ENCODE measurements at places on chromosomes 2 and 18.
A peak's percentile ranks its signal among the peaks of the same experiment; 100 is the strongest.

GRCh38 chr18:55559739-55560138 lies 28.3 kb downstream of the TCF4 start:
- DNase-seq = no peak

DNA sequence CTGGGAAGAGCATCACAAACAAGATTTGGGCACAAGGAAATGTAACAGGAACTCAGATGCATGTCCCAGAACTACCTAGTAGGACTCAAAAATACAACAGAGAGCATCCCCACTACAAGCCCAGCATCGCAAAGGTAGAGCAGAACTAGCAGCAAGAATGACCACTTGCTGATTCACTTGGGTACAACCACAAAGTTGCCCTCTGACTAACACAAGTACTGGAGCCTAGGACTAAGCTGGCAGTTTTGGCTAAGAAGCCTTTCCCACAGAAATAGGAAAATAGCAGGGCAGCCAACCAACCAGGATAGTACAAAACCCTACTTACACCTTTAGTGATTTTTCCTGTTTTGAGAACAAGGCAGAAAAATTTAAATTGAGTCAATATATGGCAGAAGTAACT lies 193.8 kb downstream of the PAX3 start:
- no peak for DNase-seq

DNA sequence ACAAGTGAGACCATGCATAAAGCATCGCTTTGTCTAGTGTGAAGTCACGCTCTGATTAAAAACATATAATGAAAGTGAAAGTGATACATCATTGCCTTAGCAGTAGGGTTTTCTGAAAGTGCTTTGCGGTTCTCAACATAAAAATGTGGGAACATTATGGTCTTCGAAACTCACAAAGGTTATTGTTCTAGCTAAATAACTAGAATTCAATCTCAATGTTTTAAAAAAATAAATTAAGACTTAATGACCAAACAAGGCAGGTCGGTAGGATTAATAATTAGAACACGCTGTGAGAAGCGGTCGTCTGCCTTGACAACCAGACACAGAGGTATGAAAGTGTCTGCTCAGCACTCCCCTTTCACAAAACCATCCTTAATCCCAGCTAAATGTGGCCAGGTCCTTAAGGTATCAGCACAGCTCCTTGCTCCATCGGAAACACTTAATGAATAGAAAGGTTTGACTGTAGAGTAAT lies 42.2 kb downstream of the KLHL14 start:
- peak; percentile 35 for DNase-seq

- DNase-seq = no peak
Observed at GRCh38 chr2:144372410-144373080, 147.4 kb downstream of the ZEB2 start.

DNA sequence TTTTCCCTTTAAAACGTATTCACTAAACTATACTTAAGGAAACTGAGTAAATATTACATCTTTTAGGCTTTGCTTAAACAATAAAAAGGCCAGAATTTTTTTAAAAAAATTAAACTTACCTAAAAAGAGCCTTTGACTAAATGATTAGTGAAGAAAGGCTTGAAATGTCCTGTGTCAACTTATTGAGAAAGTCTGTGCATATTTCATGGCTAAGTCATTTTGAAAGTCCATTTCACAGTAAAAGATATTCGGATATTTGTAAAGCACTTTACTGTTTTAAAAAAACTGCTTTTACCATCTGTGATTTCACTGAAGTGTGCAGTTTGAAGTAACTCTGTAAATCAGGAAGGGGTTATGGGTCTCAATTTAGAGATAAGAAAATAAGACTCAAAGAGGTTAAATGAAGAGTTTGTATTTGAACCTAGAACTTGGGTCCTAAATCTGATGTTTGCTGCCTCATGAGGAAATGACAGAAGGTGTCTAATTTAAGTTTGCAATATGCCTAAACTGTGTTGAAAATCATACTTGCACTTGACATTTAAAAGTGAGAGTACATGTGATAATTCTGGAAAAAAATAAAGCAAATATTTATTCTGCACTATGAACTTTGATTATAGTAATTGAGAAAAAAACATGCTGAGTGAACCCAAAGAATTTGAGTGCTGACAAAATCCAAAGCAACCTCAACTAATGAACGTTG lies 50.5 kb downstream of the RAB27B start:
- no peak for DNase-seq

DNA sequence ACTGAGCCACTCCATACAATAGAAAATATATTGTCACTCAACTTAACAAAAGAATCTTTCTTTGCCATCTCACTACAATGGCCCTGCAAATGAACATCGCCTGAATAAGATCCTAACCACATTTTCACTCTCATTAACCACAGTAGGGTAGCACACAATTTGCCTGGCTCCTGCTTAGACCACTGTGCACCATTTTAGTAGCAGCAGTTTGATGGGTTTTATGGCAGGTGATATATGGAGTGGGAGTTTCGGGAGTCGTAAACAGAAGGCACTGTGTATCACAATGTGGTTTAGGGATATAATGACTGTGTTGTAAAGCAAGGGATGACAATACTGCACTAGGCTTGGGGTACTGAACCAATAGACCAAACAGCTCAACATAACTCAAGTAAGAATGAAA lies 617.4 kb downstream of the BCL11A start:
- DNase-seq = peak; percentile 10

- no peak for DNase-seq
Observed at GRCh38 chr2:42193722-42194187, 24.6 kb downstream of the EML4 start.

DNA sequence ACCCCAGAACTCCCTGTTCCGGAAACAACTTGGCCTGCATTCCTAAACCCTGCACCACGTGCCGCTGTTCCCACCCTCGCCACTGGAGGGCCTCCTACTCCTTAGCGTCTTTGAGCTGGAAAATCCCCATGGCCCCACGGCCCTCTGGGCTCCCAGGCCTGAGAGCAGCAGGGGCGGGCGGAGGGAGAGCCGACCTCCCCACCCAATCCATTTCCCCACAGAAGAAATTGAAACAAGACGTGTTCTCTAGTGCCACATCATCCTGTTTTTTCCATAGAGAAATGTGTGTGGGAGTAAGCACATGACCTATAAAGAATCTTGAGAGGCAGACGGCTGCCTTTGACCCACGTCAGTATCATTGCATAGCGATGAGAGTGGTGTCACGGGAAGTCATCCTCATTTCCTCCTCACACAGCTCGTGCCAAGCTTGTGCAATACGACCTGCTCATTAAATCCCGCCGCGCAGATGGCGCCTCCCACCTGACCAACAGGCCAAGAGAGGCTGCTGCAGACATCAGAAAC lies 79.2 kb downstream of the LAMA1 start:
- DNase-seq = peak; percentile 75

DNA sequence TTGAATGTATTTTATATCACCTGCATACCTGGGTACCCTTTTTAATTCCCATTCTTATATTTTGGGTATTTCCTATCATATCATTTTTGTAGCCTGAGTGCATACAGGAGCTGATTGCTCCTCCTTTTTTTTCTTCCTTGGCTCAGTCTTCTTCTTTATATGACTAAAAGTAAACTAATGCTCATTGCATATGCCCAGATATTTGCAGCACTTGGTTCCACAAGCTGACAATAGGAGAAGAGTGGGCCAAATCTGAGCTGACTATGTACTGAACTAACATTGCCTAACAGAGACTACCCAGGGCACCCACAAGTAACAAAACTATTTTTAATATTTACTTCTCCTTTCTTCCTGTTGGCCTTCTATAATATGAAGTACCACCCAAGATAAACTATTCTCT lies 131.7 kb upstream of the SPOPL start:
- no peak for DNase-seq

GRCh38 chr2:15973481-15974401 lies 33.4 kb downstream of the MYCN start:
- no peak for DNase-seq

- no peak for DNase-seq
Observed at GRCh38 chr2:25817630-25818029, 60.7 kb downstream of the ASXL2 start.

GRCh38 chr2:238280083-238280825 lies 8.2 kb downstream of the PER2 start:
- no peak for DNase-seq

GRCh38 chr2:196949116-196949515 lies 22.6 kb upstream of the PGAP1 start:
- no peak for DNase-seq

DNA sequence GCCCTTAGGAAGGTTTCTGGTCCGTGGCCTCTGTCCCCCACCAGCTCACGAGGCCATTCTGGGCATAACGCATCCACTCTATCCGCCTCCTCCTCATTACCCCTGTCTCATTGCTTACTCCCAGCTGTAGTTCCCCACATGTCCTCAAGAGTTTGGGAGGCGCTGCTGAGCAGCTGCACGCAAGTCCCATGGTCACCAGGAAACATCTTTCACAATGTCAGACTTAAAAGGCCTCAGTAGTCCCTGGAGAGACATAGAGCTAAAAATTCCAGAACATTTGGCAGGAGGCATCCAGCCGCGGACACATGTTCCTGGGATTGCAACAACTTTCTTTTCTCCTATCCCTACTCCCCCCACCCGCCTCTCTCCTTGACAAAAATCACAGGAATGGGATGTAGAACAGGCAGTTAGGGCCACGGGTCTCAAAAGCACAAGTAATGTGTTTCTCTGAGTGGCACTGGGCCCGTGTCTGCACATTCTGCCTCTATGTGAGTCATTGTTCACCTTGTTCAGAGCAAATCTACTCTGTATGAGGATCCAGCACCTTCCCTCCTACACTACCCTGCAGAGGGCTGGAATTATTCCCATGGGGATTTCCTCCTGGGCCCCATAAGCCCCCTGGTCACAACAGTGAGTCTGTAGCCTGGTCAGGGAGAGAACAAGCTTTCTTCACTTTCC lies 8.1 kb downstream of the LBH start:
- DNase-seq = peak; percentile 59

DNA sequence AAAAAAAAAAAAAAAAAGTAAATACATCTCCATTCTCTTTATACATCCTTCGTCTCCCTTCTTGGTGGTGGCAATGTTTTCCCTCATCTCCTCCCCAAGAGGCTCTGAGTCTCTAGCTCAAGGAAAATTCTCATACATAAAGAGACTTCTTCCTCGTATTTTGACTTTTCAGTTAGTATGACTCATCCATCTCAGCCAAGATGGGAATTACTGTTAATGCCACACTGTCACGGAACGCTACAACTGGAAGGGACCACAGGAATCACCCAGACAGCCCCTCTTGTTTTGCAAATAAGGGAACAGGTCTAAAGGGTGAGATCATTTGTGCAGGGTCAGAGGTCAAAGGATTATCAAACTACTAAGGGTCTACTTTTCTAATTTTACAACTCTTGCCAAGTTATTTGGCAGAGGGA lies 19.5 kb downstream of the NFE2L2 start:
- no peak for DNase-seq

DNA sequence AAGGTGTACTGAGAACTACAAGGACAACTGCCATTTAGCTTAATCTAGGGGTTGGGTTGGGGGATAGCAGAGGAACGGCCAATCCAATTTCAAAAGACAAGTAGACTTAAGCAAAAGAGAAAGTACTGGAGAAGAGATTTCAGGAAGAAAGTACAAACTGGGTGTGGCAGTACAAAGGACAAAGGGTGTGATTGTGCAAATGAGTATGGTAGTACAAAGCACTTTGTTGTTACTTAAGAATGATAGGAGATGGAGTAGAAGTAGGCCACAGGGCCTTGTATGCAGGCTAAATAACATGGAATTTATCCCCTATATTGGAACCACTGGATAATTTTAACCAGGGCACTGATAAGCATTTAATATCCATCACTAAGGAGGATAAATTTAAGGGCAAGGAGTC lies 4.7 kb upstream of the ORC2 start:
- no peak for DNase-seq

DNA sequence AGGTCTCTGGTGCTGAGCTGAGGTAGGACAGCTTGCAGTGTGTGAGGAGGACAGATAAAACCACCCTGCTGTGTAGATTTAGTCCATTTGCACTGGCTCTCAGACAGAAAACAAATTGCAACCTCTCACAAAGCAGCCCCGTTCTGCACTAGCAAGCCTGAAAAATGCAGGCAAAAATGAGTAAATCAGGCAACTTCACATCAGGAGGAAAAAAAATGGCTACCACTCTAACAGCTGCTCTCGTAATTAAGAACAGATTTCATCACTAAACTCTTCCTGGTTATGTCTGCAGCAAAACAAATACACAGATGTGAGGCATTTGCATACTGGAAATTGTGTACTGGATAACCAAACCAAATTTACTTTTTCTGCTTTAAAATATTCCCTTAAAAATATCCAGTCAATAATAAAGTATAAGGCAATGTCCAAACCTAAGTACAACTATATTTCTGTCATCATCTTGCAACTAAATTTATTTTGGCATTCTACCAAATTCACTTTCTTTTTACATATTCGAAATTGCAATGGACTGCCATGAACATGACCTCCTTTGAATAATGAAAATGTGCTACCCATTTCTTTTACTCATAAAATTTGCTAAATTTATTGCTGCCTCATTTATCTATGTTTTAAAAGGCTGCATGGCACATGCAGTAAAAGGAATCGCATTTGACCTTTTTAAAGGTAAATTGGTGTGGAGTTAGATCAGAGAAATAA lies 157.4 kb downstream of the AFF3 start:
- no peak for DNase-seq

DNA sequence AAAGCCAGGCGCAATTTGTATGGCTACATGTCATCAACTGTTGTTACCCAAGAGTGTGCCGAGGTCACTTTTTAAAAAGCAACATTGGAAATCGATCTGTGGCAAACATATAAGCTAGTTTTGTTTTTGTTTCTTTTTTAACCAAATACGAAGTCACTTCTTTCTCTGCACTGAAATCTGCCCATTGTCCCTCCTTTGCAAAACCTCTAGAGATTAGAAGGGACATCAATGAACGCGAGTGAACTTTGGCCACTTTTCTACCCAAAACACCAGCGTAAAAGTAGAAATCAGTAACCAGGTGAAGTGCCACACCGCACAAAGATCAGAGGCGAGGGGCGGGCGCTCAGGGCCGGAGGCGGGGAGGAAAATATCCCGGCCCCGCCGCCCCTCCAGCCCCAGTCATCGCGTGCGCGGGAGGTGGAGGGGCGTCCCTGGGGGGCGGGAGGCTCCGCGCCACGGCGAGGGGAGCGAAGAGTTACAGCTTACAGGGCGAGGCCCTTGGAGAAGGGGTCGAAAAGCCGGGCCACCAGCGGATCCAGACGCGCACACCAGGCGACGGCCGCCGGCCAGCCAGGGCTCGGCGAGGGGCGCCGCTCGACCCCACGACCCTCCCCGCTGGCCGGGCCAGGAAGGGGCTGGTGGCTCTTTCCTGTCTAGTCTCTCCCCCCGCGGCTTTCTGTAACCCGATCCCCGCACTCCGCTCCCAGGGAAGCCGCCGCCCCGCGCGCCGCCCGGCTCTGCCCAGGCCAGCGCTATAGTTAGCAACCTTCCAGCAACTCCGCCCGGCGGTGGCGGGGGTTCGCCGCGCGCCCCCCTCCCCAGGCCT lies 993 bp downstream of the RBMS1 start:
- peak; percentile 70 for DNase-seq

GRCh38 chr2:42545023-42545721 lies 23.3 kb upstream of the MTA3 start:
- DNase-seq = no peak

All from left renal pelvis (tissue), 4 donors.